ENCODE measurements at places on chromosomes 1 and 21.
A peak's percentile ranks its signal among the peaks of the same experiment; 100 is the strongest.

GRCh38 chr1:17892851-17893250, 137.7 kb downstream of the ACTL8 start:
- DNase-seq, result no peak

- DNase-seq, result no peak
Observed at GRCh38 chr1:169475806-169476387, 9.8 kb downstream of the SLC19A2 start.

- no peak for DNase-seq
Observed at GRCh38 chr1:184191181-184191621, 139.7 kb downstream of the TSEN15 start.

DNA sequence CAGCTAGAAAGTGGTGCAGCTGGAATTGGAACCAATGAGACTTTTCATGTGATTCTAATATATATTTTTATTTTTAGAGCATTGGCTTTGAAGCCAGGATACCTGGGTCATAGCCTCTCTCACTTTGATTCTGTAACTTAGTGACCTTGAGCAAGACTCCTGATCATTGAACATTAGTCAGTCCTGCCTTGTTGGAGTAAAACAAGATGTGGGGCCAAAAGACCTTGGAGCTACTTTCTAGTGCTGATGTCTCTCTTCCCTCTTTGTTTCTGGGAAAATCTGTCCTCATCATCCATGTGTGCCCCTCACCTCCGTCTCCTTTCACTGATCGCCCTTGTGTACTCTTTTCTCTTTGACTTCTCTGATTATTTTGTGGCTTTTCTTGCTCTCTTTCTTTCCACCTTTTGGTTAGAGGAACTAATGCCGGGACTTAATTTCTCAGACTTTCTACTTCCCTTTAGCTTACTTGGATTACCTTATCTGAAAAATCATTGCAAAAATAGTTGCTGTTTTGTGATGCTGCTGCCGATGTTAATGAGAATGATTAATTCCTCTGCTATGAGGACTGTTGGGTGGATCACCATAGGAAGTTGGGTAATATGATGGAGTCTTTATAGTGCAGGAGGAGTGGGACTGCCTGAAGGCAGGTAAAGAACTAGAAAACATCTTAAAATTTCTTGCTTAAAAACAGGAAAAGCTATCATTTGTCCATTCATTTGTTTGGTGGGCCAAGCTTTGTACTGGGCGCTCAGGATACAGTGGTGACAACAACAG, 72.0 kb downstream of the NOS1AP start:
- DNase-seq, result no peak

DNA sequence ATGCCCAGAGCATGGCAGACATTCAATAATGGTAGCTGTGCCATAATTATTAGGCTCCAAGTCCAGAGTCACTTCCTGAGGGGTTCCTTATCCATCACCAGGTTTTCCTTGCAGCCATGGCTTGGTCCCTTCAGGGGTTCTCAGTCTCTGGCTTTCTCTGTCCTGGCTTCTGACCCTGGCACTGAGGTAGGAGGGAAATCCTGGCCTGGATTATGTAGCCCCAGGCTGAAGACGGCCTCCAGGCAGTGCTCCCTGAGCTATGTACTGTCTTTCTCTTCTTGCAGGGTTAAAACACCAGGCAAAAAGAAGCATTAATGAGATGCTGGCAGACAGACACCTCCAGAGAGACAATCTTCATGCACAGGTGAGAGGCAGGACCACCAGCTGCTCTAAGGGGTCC, 9.5 kb upstream of the PADI3 start:
- DNase-seq, result no peak

- no peak for DNase-seq
Observed at GRCh38 chr1:118151312-118151937, 33.6 kb downstream of the SPAG17 start.

DNA sequence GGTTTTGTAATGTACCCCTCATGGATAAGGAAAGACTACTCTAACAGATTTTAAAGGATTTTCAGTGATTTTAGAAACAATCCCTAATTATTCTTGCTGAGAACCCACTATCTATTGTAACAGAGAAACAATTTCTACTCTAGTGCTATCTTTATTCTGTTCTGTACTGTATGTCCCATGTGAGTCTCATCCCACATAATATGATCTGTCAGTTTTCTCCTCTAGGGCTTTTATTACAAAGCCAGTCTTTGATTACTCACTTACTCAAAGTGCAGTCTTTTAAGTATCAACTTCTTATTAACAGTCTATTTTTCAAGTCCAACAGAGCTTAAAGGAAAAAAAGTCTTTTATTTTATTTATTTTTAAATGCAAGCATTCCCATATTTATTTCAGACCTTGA, 54.8 kb downstream of the CTH start:
- no peak for DNase-seq

- no peak for DNase-seq
Observed at GRCh38 chr1:101841824-101842223, 154.9 kb downstream of the OLFM3 start.

DNA sequence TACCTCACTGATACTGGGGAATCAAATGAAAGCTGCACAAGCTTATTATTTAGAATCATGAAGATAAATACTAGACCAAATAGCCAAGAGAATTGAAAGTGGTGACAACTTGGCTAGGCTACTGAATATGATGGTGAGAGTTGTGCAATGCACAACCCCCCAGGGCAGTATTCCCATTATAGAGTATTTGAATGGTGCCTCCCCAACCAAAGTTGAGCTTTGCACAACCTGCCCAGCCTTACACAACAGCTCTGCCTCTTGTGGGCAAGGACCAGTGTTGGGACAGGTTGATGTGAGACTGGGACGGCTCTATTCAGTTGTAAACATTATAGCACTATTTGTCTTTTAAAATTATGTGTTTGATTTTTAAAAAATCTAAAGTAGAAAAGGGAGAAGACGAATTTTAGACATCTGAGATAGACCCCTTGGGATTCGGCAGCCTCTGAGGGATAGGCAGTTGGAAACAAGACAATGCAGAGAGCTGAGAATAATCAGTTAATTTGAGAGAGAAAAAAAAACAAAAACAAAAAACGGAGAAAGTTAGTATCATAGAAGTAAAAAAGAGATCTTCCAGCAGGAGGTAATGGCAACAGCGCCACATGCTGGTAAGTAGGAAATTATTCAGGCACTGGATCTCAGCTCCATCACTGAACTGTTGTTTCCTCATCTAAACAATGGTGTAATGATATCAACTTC, 91.0 kb upstream of the KCNA3 start:
- peak; percentile 36 for DNase-seq

- no peak for DNase-seq
Observed at GRCh38 chr1:36652586-36652985, 169.9 kb upstream of the CSF3R start.

GRCh38 chr1:21050031-21050430, 126.7 kb downstream of the EIF4G3 start:
- DNase-seq, result no peak

GRCh38 chr1:32052887-32053286, 19.9 kb upstream of the TMEM39B start:
- no peak for DNase-seq

DNA sequence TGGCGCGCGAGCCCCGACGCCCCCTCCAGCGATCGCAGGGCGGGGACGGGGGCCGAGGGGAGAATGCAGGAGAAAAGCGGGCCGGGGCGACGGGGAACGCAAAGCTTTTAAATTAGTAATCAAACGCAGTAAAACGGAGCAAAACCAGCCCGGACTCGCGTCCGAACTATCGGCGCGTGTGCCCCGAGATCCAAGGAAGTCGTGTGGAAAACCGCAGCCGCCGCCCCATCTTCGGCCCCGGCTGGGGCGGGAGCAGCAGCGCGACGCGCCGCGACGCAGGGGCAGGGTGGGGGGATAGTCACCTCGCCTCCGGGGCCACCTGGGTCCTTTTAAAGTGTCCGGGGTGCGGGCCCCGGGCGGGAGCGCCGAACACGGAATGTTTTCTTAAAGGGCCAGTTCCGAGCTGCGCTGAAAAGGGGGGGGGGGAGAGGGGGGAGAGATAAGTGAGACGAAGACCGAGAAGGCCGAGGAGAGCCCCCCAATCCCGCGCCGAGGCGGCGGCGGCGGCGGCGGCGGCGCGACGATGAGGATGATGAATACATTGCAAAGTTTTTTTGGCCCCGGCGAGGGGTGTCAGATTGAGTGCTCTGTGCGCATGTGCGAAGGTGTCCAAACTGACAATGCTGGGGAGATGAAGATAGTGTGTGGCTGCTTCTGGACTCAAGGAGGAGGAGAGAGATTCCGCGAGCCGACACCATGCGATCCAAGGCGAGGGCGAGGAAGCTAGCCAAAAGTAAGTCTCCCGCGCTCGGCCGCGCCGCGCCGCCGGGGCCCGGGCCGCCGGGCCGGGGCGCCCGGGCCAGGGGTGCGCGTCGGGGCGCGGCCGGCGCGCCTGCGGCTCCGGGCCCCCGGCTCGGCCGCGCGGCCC, at the start of gene PRDM16:
Gene PRDM16, plus strand, starts transcription at position 640 of the 868 bp plus-strand sequence. Its CDS starts 57 bp downstream, at position 697.
- DNase-seq, result peak; percentile 7

DNA sequence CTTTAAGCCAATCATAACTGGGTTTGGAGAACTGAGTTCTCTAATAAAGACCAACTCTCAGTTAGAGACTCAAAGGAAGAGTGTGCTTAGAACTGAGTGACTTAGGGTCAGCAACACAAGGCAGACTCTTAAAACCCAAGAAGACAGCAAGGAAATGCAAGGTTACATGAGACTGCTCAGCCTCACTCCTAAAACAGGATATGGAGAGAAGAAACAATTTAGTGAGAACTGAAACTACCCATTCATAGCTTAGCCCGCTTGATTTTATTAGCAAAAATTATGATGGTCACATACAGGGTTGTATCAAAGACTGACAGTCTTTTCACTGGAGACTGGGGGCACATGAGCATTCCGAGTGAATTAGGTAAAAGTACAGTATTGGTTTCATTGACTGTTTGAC, 78.9 kb upstream of the DMRTA2 start:
- no peak for DNase-seq

GRCh38 chr1:12358499-12358898, 128.7 kb downstream of the VPS13D start:
- DNase-seq, result no peak

GRCh38 chr1:51336004-51336403, 5.6 kb upstream of the TTC39A start:
- DNase-seq, result no peak

- DNase-seq, result no peak
Observed at GRCh38 chr1:231335663-231336602, 1.7 kb downstream of the EXOC8 start.

DNA sequence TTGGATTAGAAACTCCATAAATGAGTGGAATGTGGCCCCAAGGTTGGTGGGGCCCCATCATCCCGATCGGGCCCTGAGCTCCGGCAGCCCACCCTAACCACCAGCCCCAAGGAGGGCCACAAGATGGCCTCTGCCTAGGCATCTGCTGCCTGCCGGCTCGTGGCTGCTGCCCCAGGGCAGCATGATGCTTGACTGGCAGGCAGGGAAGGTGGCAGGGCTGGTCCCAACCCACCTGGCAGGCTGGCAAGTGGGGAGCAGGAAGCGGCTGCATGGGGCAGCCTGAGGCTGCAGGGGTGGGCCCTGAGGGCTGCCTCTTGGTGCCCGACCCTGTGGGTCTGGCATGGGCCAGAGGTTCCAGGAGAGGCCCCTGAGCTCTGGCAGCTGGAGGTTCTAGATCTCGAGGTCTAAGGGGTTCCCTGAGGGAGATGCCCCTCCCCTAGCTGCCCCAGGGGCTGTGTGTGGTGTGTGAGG, 760 bp upstream of the GJC2 start:
- no peak for DNase-seq

- peak; percentile 62 for DNase-seq
Observed at GRCh38 chr1:24481101-24481500, 21.5 kb upstream of the RCAN3 start.

GRCh38 chr1:50349242-50349565, 74.0 kb downstream of the DMRTA2 start:
- DNase-seq, result no peak

- DNase-seq, result peak; percentile 77
Observed at GRCh38 chr1:172394141-172394751, 26.2 kb upstream of the C1orf105 start.

DNA sequence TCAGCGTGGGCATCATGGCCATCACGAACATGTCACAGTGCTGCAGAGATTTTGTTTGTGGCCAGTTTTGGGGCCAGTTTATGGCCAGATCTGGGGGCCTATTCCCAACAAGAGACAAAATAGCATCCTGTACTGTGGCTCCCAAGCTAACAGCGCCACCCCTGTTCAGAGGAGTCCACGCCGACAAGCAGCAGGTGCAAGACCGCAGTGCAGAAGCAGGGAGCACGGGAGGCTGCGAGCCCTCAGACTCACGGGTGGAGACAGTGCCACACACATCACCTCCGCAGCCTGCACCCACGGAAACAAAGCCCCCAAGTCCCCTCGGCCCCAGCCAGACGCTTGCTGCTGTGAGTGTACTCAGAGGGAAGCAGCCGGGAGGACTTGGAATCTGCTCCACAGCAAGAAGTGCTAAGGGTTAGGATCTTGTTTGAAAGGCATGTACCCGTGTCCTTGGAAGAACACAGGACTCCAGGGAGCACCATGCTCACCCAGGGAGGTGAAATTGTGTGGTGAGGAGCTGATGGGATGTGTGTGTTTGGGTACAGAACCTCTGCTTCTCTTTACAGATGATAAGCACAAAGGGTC, 7.1 kb downstream of the TCP10L start:
- no peak for DNase-seq

DNA sequence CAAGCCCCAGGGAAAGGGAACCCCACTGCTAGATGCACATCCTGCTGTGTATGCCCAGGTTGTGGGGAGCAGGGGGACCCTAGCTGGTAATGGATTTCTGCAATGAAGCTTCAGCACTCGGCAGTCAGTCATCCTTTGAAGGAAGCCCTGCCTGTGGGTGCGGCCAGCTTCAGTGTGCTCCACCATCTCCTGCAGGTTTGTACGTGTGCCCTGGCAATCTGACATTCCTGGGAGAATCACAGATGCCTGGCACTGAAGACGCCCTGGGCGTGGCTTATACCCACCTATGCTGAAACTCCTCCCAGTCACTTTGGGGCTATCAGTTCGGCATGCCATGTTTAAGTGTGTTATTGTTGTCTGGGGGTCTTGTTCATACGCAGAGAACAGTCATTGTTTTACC, 6.8 kb downstream of the SPRR5 start:
- no peak for DNase-seq

DNA sequence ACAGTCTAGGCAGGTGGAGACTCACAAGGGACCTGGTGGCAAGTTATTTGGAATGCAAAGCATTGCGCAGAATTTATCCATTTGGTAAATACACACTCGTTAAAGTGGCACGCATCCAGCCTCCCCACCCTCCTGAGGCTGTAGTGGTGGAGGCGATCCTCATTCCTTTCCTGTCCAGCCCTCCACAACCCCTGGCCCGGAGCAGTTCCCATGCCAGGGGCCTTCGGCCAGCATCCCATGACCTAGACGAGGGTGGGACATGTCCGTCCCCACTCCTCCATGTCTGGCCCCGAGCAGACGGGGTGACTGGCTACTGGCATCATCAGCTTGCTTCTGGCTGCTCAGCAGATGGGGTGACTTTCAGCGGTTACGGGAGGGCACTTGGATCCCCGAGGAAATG, 281.5 kb upstream of the VAMP3 start:
- no peak for DNase-seq
